ENCODE measurements at places on chromosomes 4 and X.

GRCh38 chr4:54318904-54319303 lies 89.8 kb downstream of the PDGFRA start:
- DNase-seq, result no peak

DNA sequence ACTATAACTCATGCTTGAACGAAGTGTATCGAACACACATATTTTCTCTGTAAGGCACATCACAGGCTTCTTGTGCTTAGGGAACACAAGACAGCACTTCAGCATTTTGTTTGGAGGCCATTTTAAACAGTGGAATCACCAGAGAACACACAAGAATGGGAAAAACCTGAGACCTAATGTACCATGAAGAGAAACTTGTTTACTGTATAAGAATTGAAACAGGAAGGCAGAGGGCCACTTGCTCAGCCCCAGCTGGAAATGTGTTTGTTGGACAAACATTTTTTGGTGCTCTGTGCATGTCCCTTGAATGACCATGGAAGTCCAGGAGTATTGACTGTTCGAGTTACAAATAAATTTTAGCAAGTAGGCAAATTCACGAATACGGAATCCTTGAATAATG lies 47.5 kb downstream of the RAPGEF2 start:
- DNase-seq, result no peak

DNA sequence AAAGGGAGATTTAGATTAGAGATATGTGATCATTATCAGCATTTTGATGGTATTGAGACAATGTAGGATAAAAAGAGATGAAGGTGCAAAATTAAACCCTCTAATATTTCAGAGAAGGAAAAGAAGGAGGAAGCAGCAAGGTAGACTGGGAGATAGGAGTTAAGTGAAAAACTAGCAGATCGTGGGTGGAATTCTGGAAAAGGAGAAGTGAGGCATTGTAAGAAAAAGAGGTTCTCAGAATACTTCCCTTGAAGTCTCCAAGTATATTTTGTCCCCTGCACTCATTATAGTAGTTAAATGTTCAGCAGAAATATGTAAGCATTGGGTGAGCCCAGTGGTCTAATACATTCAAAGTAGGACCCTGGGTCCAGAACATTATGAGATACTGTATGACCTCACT lies 30.3 kb downstream of the COPS4 start:
- DNase-seq, result no peak

DNA sequence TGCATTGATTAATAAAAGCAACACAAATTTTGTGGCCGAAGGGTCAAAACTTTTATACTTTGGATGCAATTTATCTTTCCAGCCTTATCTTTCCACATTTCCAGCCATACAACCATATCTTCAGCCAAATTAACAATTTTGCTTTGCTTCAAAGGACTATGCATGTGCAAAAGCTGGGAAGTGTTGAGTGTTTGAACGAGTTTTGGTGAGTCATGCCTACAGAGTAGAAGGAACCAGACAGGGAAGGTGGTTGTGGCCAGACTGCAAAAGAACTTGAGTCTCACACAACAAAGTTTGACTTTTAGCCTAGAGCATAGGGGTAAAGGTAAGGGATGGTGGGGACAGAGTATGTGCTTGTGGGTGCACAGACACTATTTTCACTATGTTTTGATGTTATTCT lies 53.0 kb upstream of the GABRA2 start:
- DNase-seq, result no peak

GRCh38 chr4:69323284-69323683 lies 43.0 kb downstream of the UGT2B28 start:
- DNase-seq, result no peak

DNA sequence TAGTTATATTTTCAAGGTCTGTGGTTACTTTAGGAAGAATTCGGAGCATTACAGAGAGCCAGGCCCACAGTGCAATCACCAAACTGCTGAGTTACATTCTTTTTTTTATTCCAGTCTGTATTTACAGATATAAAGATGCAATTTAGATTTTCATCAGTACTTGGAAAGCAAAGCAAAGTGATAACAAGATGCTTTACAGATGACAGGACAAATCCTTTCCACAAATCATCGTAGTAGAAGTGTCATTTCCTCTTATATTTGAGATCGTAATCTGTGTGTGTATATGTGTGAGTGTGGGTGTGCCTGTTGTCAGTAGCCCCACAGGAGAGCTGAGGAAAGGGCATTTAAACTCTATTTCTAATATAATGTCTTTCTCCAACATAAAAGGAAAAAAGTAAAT lies 1893.7 kb downstream of the STIM2 start:
- no peak for DNase-seq

GRCh38 chr4:107392951-107393350 lies 327.1 kb downstream of the PAPSS1 start:
- DNase-seq, result no peak

DNA sequence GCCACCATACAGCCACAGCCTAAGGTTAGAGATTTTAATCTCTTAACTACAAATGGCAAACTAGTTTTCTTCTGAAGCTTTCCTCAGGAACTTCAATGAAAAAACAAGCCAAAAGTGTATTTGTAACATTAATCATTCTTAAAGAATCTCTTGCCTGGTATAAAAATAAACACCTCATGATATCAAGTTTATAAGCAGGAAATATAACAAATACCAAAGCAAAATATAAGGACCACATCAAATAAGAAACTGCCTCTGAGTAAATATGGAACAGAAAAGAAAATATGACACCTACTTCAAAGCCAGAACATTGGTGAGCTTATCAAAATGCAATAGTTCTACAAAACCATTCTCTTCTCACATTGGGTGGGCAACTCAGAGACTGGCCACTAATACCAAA lies 89.9 kb downstream of the GPC4 start:
- no peak for DNase-seq

- no peak for DNase-seq
Observed at GRCh38 chr4:153814789-153815188, 25.9 kb upstream of the SFRP2 start.

DNA sequence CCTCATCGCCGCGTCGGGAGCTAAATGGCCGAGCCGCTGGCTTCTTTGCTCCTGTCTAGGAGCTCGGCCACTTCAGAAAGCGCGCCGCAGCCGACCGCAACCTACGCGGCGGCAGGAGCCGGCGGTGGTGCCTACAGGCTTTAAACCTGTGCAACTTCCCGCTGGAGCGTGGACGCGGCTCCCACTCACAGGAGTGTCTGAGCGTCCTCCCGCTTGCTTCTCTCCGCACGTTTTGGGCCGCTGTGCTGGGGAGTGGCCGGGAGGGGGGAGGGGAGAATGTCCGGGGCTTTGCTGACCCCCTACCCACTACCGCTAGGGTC lies 1.0 kb downstream of the NHSL2 start:
- no peak for DNase-seq

DNA sequence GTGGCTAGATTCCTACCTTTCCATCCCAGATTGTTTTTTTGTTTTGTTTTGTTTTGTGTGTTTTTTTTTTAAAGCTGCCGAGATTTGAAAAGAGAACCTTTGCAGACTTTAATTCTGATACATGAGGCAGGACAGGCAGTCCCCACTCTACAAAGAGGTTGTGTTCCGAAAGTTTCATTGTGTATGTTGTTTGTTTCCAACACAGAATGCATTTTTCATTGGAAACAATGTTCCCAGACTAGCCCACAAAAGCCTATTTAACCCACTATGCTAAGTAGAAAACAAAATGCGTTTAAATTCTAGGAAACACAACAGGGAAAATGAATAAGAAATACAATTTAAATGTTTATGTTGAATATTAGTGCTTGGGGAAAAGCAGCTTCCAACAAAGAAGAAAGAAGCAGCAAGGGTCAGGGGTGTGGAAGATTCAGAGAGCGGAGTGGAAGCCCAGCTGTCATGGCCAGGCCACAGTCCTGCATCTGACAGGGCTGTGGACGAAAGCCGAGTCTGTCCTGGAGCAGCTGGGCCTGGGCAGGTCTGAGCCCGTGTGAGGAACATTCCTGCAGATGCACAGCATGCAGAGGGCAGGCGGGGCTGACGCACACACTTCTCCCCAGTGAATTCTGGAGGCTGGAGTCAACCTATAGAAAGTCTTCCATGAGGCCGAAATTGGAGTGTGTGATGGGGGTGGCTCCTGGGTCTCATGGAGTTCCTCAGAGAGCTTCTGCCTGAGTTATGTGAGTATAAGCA lies 12.4 kb upstream of the SETD7 start:
- DNase-seq, result no peak

DNA sequence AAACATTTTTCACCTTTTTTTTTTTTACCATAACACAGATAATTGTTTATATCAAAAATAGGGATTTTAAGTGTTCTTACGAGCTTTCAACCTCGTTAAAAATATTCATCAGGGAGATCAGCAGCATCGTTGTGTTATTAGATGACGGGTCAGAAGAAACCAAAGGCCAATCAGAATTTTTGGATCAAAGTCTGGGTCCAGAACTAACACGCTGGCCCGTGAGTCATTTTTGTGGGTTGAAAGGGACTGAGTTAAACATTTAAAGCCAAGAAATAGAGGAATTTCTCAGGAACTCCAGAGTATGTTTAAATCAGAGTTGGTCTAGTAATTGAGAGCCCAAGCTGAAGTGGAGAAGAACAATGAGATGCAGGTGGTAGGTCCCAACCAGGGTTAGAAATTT lies 170.8 kb downstream of the TLL1 start:
- DNase-seq, result no peak

GRCh38 chr4:68360231-68360968 lies 10.5 kb upstream of the YTHDC1 start:
- no peak for DNase-seq

DNA sequence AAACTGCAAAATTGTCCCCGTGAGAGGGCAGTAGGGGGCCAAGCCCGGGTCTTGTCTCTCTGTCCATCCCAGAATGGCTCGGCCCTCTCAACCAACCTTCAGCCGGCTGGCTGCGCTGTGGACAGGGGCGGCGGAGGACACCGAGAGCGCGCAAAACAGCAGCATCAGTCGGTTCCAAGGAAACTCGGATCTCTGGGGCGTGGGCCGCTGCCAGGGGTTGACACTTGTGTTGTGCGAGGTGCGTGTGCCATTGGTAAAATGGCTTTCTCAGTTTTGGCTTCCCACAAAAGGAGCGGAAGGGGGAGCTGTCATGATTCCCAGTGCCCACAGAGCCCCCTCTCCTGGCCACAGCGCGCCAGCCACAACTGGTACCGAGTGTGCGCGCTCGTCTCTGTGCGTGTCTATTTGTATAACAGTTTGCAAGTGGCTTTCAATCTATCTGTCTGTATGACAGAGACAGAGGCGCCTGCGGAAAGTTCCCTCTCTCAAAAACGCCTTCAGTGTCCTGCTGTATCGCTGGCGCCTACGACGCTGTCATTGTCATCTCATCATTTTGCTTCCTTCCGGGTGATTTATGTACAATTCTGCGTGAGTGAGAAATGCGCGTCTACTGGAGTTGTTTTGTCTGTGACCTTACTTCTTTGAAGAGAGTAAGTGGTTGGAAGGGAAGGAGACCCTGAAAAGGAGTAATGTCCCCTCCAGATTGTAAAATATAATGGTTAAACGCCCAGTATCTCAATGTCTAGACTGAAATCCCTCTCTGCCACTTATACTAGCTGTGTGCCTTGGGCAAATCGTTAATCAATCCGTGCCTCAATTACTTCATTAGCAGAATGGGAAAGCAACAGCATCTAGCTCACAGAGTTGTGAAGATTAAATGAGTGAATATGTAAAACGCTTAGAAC lies 1.8 kb downstream of the DKK2 start:
- DNase-seq, result peak; percentile 9

DNA sequence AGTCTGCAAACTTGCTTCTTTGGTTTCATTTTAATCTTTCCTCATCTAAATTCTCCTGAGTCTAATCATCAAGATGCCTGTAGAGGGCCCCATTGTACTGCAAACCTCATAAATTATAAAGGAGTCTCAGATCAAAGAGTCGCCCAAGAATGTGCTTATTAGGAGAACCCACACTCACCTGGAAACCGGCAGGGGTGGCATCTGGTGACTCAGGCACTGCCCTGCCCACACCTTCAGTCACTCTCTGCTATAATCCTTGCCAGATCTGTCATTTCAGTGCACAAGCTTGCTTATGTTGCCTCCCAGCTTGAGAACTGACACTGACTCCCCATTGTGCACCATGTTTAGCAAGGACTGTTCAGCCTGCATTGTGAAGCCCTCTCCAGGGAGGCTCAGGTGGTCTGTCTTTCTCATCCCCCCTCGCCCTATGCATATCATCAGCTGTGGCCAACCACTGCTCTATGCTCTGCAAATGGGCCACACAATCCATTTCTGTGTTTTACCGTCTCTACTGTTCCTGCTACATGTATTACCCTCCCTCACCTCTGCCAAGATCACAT lies 12.4 kb downstream of the EPGN start:
- peak; percentile 60 for DNase-seq

GRCh38 chr4:74624351-74625151 lies 169.8 kb downstream of the BTC start:
- no peak for DNase-seq

DNA sequence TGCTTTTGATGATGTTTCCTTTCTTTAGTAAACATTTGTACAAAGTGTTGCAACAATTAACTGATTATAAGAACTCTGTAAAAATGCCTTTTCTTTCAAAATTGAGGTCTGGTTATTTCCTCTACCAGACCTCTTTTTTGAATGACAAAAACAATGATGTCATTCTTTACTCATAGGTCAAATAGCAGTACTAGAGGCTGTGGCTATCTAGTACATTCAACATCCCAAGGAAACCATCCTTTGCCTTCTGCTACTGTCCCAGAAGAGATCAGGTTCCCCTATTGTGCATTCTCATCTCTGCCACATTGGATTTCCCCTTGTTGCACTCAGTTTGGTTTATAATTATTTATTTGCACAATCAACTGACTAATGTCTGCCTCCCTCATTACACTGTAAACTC lies 19.1 kb upstream of the MAD2L1 start:
- no peak for DNase-seq

DNA sequence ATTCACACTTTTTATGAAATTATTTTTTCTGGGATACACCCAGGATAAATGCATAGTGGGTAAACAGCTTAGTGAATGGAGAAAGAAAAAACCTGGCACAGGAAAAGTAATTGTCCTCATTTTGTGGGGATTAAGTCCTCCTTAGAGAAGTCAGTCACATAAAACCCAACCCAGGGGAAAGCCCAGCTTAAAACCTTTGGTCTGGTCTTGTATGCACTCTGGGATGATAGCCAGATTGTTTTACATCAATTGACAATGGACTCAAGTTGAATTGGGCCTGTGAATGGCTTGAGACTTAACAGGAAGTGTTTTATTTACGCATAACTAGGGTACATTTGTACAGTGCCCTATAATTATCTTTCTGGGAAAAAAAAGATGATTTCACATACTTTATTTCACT lies 561.3 kb upstream of the GRIA3 start:
- no peak for DNase-seq

DNA sequence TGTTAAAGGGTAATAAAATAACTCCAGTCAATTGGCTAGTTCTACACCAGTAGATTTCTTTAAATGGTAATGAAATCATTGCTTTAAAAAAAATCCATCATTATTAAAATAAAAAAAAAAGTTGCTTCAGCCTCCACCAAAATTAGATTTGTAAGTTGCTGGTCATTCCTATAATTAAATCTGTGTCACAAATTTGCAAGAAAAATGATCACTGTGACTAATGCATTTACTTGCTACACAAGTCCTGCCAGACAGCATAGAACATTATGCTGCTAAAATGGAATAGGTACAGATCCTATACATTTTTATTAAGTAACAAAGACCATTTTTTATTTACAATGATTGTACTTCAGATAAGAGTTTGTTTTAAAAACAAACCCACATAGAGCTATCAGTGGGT lies 85.8 kb downstream of the SLC10A7 start:
- no peak for DNase-seq

- no peak for DNase-seq
Observed at GRCh38 chrX:134324359-134324758, 87.4 kb downstream of the CCDC160 start.

Data from NCI-H510A (cell line).